NCI-H69 (cell line): ENCODE measurements at places on chromosomes 13 and 19.
A peak's percentile ranks its signal among the peaks of the same experiment; 100 is the strongest.

- DNase-seq = peak; percentile 63
Measured at GRCh38 chr13:42990291-42991232, 1.5 kb downstream of the EPSTI1 start.

DNA sequence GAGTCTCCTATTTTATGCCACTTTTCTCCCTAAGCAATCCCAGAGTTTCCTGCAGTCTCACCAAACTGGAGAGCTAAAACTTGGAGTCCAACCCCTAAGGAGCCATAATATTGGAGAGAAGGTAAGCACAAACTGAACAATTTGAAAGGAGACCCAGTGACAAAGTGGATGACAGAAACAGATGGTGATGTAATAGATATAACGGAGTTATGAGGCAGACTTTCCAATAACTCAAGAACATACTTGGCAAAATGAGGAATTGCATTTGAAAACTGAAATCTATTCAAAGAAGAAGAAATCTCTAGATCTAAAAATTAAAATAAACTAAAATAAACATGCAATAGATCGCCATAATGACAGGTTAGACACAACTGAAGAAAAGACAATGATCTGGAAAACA, 200.9 kb upstream of the MIR17HG start:
- DNase-seq = no peak

GRCh38 chr19:35107545-35107944, 8.1 kb upstream of the FXYD3 start:
- DNase-seq = peak; percentile 36

GRCh38 chr19:12806242-12807081, at the start of gene RNASEH2A:
RNASEH2A (plus strand) TSS chr19:12806584; CDS start chr19:12806674, 90 bp downstream.
- peak; percentile 98 for DNase-seq

DNA sequence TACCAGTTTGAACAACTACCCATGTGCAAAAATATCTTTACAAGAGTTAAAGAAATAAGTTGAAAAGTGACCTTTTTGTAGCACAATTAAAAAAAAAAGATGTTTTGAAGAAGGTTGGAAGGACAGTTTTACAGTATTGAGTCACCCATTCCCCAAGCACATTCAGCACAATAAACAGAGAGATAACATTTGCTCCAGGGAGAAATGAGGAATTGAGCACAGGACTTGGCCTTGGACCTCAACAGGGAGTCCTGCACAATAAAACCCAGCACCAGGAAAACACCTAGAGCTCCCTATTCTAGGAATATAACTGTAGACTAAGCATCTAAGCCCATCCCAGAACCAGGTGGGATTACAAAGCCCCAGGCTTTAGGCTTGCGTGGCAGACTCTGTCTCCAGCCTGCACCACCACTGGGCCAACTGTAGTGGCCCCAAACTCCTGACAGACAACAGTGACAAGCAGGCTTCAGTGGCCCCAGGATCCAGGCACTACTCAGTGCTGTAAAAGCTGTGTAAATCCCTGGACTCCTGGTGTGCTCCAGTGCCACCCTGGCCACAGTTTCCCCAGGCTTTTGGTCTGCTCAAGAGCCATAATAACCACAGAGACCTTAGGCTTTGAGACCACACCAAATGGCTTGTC, 857.2 kb downstream of the SLITRK1 start:
- DNase-seq = no peak

DNA sequence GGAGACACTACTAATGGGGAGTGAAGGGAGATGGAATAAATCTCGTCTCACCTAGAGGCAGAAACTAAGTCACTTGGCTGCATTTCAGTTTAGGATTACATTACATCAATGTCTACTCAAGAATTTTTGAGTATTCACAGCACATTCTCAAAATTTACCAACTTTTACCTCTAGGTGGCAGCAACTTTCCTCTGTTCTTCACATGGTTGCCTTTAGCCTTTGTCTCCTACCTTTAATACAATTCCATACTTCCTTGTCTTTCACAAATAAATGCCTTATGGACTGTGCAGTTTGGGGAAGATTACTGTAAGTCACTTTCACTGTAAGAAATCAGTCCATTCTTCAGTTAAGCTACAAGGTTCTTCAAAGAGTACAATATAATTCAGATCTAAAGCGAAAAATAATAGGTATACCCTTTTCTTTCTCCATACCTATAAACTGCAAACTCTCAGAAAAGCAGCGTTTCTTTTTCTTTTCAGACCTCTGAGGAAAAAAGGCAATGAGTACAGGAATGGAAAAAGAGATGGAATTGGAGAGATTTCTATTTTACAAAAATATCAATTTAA, 379.4 kb downstream of the KLF12 start:
- DNase-seq = peak; percentile 68

- DNase-seq = no peak
Measured at GRCh38 chr13:55583953-55584593, 1556.6 kb upstream of the PRR20A start.

- DNase-seq = peak; percentile 28
Measured at GRCh38 chr13:30121666-30122065, 185.7 kb downstream of the KATNAL1 start.

DNA sequence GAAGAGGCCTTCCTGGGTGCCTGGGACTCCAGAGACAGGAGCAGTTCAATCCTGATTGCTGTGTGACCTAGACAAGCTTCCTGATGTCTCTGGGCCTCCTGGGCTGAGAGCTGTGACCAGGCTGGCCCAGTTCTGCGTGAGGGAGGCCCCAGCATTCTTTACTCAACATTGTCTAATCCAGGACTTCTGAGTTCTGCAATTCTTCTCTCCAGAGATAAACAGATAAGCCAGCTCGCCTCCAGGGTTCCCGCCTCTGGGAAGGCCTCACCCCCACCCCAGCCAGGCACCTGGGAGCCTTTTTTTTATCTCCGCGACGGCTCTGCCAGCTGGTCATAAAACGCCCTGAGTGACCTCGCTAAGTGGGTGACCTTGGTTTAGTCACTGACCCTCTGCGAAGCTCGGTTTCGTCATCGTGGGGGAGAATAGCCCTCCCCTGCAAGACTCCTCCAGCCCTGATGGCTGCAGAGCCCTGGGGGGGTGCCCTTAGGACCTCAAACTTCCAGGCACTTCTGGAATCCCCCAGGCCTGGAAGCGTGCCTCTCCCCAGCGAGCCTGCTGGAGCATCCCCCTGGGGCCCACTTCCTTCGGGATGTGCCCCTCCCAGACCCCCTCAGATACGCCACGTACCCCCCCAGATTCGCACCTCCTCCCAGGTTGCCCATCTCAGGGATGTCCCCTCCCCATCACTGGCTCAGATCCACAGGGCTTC, 1.9 kb downstream of the SULT2B1 start:
- peak; percentile 73 for DNase-seq

DNA sequence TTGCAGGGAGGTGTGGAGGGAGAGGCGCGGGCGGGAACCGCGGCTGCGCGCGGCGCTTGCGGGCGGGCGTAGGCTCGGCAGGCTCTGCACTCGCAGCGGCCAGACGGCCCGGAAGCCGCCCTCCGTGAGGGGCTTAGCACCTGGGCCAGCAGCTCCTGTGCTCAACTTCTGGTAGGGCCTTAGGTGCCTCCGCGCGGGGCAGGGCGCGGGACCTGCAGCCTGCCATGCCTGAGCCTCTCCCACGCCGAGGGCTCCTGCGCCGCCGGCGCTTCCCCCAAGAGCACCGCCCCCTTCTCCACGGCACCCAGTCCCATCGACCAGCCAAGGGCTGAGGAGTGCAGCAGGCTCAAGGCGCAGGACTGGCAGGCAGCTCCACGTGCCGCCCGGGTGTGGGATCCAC, 940.8 kb upstream of the PCDH9 start:
- DNase-seq = no peak

DNA sequence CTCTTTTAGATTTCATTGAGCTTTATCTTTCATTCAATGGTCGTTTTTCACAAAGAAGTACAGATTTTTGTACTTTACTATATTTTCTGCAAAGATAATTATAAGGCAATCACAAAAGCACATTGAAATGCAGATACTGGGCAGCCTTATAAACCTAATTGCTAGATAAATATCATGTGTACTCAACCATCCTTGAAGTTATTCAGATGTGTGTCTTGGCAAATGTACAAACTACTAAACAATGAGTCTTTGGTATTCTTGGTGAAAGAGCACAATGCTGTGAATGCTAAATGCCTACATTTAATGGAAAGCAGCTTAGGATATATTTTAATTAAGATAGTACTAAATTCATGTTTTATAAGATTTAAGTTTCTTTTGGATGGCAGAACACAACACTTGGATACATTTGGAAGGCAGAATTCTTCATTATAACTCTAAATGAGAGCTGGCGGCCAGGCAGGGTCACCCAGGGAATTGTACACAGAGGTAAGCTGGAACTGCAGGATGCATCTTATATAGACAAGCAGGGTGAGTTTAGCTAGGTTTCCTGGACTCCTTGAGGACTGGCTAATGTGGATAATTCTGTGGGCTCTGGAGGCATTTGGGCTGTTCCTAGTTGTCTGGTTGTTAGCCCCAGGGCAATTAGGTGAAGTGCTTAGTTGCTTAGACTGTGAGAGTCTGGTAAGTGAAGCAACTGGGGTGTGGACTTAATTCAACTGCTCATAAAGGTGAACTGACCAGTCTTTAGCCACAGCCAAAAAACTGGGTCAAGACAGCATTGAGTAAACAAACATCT, 286.6 kb downstream of the PCDH20 start:
- peak; percentile 94 for DNase-seq

DNA sequence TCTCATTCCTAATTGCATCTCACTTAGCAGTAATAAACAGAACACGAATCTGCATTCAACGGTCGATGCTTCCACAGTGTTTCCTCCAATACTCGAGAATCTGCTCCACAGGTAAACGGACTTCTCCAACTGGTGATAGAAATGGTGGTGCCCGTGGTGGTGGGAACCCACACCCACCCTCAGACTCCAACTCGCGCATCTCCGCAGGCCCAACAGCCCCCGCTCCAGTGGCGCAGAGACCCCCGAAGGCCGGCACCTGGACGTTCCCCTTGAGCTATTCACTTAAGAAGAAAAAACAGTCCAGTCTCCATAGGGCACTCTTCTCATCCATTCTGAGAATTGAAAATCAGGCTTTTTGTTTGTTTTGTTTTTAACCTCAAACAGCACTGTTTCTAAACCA, 13.8 kb upstream of the RASA3 start:
- no peak for DNase-seq

DNA sequence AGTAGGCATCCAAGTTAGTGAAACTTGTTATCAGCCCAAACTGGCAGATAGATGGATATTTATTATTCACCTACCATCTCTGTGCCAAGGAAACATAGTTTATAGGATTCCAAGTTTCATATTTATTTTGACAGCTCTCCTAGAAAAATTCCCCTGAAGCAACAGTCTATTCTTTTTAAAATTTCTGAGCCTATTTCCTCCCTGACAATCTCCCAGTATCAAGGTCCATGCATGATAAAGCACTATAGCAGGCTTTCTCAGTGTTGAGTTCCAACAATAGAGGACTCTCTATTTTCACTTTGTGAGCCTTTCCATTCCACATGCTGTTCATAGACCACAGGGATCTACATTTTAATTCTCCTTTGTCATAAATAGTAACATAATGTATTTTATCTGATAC, 312.6 kb downstream of the SLITRK6 start:
- DNase-seq = no peak

DNA sequence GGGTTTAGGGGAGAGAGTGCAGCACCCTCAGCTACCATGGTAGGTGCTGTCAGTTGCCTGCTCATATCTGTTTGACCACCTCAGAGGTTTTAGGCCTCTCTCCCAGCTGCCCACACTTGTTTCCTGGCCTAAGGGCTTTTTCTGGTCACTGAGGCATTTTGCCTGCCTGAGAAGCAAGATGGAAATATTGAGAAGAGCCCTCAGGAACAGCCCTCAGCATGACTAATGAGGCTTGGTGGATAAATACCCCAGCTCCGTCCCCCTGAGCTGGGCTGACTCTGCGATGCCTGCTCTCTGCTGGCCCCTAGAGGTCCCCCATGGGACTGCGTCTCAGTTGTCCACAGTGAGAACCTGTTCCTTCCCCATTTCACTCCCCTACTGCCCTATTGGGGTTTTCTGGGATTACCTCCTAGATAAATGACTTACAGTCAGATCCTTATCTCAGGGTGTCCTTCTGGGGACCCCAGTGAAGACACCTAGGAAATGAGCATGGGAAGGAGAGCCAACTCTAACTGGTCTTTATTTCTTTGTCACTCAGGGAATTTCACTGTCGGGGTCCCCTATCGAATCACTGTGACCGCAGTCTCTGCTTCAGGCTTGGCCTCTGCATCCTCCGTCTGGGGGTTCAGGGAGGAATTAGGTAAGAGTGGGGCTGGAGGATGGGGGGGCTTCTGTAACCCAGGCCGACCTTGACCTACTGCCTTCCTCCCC, 13.3 kb downstream of the PALM3 start:
- DNase-seq = peak; percentile 62

GRCh38 chr13:110458017-110458416, 103.5 kb downstream of the RAB20 start:
- no peak for DNase-seq

DNA sequence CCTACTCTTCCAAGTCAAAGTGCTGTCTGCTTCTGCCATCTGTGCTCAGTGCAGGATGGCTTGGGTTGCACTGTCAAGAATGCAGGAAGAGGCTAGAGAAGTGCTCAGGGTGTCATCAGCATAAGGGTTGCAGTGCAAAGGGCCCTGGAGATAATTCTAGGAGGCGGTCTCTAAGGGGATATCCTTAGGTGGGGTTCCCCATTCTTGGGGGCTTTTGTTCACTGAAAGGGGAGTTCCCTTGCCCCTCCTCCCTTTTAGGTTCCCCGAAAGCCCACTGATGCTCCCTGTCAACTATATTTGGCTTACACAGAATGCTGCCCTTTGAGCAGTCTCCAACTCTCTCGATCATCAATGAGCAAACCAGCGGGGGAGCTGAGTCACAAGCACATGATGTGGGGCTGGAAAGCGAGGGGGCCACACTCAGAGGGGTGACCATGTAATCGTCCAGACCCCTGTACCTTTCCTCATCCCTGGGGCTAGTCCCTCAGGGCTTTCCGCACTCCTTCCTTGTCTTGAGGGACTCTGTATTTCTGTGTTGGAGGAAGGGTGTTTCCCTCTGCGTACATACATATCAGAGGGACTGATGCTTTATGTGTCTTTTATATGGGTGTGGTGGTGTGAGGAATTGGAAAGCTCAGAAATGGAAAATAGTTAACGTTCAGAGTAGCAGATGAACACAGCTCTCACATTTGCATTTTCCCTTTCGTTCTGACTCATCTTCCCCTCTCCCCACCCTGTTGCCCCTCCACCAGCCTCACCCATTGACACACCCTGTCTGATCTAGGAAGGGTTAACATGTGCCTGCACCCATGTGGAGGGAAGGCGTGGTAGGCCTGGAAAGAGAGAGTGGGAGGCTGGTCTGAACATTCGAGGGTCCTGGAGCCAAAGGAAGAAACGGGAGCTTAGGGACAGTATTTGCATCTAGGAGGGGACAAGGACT, 6.7 kb downstream of the ZBTB32 start:
- no peak for DNase-seq
